ENCODE measurements at places on chromosomes 3 and 15.
A peak's percentile ranks its signal among the peaks of the same experiment; 100 is the strongest.

DNA sequence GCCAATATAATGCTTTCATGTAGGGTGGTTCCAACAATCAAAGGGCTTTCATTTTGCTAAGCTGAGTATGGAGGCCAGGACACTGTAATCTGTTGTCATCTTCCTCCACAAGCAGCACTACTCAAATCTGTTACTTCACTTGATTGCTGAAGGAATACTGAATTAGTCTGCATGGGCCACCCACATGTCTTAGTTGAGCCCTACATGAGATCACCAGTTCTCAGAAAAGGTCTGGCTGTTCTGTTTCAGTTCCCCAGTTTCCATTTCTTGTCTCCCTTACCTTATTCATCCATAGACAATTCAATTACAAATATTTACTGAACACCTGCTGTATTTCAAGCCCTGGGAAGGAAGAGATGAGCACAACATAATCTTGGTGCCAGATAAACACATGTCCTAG, 119.2 kb downstream of the FHIT start:
- no peak for DNase-seq

DNA sequence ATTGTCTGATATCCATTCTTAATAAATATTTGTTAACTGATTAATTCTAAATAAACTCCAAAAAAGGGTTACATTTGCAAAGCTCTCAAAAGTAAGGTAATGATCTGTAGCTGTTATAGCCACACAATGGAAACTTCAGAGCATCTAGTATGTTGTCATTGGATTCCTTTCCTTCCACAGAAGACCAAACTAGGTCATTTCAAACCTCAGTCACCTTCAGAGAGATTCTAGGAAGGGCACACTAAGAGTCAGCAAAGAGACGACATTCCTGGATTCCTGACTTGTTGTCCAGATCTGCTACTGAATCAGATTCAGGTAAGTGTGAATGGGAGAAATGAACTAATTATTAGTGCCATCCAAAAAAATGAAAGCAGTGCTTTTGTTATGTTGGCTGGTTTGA, 3.0 kb upstream of the COL8A1 start:
- no peak for DNase-seq

DNA sequence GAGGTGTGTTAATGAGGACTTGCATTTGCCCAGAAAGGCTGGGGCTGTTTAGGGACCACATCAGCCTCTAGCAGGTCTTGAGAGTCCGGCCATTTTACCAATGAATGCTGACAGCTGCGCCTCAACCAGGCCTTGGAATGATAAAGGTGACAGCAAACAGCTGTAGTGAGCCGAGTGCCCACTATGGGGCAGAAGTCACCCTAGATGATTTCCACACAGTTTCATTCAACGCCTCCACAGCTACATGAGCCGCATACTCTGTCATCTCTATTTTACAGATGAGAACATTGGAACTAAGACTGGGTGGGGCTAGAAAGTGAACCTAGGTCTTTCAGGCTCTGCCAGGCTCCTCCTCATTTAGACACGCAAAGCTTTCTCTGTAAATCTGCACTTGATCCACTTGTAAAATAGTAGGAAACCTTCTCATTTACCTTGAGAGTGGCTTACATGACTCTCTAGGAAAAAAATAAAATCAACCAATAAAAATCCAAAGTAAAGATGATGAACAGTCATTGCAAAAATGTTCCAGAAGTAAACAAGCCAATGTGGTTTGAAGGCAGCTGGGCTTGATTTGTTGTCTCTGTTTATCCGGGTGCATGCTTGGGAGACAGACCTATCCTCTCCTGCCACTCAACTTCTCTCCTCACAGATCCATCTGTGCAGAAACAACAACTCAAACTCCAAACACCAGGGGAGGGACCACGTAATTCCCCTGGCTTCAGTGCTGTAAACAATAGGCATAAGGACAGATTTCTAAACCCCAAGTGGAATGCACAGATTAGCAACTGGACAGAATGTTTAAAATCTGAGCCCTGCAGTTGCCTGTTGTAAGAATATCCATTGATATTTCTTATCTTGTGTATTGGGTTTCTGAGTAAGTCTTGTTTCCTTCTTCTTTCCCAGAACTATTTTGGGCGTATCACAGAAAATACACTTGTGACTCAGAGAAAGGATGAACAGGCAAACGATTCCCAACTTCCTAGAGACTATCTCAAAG, 31.5 kb upstream of the LDHAL6B start:
- DNase-seq = peak; percentile 25

DNA sequence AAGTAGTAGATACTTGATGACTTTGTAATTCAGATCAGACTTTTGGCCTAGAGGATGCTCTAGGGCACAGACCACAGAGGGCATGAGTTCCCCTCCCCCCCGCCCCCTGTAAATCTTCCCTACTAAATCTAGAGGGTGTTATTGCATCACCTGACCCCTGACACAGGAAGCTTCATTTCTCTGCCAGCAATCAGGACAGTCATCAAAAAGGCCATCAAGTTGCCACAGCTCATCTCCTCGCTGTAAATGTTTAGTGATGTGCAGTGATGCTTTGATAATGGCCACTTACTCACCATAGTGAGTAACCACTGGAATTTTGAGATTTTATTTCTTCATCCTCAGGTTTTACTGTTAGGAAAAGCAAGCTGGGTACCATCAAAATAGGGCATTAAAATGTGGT, 289.2 kb upstream of the CHRM5 start:
- DNase-seq = no peak

DNA sequence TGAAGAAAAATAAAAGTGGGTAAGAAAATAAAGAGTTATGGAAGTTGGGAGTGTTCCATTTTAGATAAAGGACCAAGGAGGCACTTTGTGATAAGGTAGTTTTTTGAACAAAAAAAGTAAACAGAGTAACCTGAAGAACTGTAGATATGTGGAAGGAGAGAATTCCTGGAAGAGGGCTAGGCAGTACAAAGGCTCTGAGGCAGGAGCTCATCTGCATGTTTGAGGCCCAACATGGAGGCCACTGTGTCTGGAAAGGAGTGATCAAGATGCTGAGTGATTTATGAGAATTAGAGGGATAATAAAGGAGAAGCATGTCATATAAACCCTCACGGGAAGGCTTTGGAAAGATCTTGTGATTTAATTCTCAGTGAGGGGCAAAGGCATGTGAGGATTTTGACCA, 126.5 kb downstream of the DTWD1 start:
- no peak for DNase-seq

DNA sequence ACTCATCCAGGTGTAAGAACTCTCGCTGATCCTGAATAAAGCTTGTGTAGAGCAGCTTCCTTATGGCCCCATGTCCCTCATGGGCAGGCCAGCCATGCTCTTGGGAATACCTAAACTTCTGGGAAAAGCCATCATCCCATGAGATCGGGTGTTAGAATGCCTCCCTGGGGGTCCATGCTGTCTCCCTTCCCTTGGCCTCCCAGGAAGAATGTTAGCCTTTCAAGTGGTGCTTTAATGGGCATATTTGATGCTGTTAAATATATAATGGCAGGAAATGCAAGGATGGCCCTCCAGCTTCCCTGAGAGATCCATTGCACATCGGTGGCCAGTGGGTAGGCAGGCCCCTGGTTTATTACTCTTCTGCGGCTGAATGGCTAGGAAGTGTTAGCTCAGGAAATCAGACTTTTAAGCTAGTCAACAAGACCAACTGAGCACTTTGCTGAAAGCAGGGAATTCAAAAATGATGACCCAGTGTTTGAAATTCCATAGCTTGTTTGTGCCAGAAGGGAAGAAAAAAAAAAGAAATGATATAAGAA, 60.5 kb upstream of the LRTM1 start:
- DNase-seq = no peak

- DNase-seq = no peak
These were observed 28.4 kb upstream of the TPRG1 start for GRCh38 chr3:189143321-189143720.

DNA sequence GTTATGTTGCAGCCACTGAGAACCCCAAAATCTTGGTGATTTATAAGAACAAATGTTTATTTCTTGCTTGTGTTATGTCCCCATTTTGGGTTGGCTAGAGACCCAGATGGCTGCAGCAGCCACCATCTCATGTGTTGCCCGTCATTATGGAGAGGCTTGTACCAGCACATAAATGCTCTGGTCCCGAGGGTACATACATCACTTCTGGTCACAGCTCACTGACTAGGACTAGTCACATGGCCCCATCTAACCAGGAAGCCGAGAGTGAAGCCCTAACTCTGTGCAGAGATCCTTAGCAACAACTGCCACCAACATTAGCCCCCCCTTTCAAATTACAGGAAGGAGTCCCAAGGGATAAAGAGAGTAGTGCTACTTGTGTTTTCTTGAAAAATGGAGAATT, 25.5 kb upstream of the HACD2 start:
- peak; percentile 38 for DNase-seq

DNA sequence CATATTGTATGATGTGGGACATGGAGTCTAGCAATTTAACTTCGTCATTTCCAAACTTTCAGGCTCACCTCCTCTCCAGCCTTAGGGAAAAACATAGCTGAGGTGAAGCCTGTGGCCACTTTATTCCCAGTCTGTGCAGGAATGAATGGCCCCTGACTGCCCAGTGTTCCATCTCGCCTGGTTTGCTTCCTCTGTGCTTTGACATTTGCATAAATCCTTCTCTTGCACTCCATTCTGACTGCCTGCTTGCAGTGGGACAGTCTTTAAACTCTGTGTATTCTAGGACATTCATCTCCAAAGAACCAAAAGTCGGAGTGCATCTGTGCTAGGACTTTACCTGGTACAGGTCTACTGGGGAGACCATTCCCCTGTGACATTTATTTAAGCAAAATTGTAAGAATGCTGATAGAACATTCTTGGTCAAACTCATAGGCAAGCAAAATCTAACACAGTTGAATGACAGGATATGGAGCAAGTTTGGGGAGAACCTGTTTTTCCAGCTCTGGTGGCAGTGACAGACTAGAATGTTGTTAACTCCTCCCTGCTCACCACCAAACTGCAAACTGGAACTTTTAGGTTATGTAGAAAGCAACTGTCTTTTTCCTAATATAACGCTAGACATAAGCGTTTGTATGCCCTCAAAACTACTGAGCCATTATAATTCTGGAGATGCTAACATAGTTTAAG, 22.1 kb downstream of the TMED3 start:
- no peak for DNase-seq

GRCh38 chr3:74314696-74315095, 299.8 kb downstream of the CNTN3 start:
- no peak for DNase-seq

All from NCI-H1092 treated with DMSO at 0.1 percent for 48 hours (cell line).